Renal pelvis (tissue), 12 donors: ENCODE measurements at places on chromosomes 1 and 21.

- DNase-seq: no peak
These were observed 72.5 kb downstream of the OBSCN start for GRCh38 chr1:228280106-228280901.

- no peak for DNase-seq
These were observed 126.2 kb downstream of the GIPC2 start for GRCh38 chr1:78171736-78172590.

- no peak for DNase-seq
These were observed 502.3 kb downstream of the KCNT2 start for GRCh38 chr1:196105901-196106300.

DNA sequence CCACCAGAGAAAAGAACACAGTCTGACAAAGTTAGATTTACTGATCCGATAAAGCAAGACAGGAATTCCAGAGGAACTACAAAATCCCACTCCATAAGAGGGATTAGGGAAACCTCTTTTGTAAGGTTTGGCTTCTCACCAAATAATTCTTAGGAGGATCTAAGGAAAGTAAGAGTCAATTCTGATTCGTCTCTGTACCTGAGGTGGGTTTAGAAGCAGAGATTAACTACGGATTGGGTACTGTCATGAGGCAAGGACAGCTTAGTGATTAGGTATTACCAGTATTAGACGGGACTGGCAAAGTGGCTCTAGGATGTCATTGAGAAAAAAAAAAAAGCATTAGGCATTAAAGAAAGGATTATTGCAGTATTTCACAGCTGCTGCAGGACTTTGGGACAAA lies 371.7 kb upstream of the BRINP3 start:
- DNase-seq: no peak

GRCh38 chr1:152487871-152488270 lies 22.7 kb upstream of the LCE5A start:
- DNase-seq: no peak
